ENCODE measurements at places on chromosomes 1 and 21.

DNA sequence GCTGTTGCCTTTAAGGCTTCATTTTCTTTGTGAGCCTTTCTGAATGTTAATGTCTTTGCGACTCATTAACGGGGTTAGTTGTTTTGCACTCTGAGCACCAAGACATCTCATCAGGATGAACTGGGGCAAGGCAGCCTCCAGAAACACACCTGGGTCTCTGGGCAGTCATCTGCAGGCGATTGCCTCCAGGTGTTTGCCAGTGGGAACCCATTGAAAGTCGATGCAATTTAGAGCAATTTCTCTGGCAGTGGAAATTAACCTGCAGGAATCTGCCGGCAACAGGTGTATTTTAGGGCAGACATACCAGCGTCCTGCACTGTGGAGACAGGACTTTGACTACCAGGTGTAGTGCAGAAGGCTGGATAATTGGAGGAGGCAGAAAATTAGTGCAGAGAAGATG is 661.0 kb upstream of the PTBP2 start:
- DNase-seq = no peak

DNA sequence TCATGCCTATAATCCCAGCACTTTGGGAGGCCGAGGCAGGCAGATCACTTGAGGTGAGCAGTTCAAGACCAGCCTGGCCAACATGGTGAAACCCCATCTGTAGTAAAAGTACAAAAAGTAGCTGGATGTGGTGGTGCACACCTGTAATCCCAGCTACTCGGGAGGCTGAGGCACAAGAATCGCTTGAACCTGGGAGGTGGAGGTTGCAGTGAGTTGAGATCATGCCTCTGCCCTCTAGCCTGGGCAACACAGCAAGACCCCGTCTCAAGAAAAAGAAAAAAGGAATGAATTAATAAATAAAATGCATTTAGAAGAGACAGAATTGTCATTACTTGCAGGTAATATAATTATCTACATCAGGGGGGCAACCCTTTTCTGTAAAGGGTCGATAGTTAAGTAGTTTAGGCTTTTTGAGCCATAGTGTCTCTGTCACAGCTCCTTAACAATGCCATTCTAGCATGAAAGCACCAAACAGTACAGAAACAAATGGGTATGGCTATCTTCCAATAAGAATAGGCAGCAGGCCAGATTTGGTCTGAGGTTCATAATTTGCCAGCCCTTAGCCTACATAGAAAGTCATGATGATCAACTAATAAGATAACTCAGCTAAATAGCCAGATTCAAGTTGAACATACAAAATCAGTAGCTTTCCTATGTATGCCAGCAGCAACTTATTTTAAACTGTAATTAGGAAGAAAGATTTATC is 56.8 kb downstream of the RPRD2 start:
- DNase-seq = no peak

DNA sequence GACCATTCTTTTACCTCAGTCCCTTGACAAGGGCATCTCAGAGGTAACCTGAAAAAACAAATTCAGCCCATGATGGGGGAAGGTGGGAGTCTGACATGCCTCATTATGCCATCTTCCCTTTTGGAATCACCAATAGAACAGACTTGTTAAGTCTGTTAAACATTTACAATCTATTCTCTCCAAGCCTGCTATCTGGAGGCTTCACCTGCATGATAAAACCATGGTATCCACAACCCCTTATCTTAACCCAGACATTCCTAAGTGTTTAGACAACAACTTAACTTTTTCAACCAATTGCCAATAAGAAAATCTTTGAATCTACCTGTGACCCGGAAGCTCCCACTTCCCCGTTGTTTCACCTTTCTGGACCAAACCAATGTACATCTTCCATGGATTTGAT is 233.0 kb upstream of the CACYBP start:
- DNase-seq = no peak

- DNase-seq = no peak
These were observed 627.4 kb upstream of the NR5A2 start for GRCh38 chr1:199399996-199400724.

- DNase-seq = no peak
These were observed 60.5 kb downstream of the SYT2 start for GRCh38 chr1:202649553-202650392.

DNA sequence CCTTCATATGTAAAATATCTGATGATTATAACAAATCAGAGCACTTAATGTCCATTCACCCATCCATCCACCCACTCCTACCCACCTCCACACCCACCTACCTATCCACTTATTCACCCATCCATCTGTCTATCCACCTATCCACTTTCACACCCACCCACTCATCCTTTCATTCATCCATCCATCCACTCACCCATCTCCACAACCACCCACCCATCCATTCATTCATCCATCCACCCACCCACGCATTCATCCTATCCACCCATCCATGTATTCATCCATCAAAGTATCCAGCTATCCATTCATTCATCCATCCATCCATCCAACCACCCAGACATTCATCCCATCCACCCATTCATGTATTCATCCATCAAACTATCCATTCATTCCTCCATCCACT is 466.1 kb downstream of the AJAP1 start:
- DNase-seq = no peak

GRCh38 chr1:221633841-221634409 is 108.0 kb downstream of the DUSP10 start:
- no peak for DNase-seq

DNA sequence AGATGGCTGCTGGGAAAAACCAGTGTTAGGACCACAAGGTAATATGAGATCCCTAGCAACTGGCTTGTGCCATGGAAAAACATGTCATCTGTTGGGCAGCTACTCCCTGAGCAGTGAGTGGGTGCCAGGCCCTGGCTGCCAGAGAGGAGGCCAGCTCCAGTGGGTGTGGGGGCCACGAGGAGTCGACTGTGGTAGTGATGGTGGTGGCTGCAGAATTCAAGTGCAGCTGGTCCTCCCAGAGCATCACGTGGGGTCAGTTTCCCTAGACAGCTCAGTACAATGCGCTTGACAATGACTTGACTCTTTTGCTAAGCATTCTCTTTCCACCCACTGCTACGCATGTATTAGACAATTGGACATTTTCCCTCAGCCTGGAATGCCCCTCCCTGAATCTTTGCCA is 14.5 kb upstream of the CDC42 start:
- no peak for DNase-seq

GRCh38 chr1:29523136-29523535 is 286.8 kb downstream of the PTPRU start:
- DNase-seq = no peak

GRCh38 chr1:244207935-244208244 is 156.8 kb downstream of the ZBTB18 start:
- DNase-seq = no peak

- no peak for DNase-seq
These were observed 27.7 kb downstream of the KNCN start for GRCh38 chr1:46523496-46524353.

DNA sequence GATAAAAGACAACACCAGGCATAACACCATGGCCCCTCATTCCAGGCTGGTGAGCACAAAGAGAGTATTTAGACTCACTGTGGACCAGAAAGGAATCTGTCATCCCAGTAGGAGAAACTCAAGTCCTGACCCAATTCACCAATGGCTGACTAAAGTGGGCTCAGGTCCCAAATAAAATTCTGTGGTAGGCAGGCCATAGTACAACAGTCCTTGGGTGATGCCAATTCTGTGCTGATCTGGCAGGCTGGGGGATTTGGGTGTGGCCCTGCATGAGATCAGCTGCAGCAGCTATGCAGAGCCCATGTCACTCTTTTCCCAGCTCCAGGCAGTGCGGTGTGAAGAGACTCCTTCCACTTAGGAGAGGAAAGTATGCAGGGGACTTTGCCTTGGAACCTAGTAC is 245.1 kb downstream of the LBR start:
- DNase-seq = no peak

DNA sequence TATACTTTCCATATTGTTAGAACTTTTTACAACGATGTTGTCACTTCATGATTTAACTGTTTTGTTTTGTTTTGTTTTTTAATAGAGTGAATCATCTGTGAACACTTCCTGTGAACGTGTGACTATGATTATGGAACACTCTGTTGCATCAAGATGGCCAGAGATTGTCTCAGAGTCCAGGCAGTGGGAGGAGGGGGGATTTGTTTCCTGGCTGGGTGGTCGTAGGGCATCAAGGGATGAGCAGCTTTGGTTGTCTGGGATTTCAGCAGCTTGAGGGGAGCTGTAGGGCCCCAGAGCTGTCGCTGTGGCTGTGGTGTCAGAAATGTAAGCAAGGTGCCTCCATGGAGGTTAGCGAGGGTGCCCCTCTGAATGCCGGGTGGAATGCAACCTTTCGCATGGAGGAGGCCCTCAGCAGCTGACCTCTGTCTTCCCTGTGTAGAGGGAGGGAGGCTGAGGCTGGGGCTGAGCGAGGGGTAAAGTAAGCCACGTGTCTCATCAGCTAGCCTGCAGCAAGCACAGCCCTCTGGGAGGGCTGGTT is 21.4 kb downstream of the NEK2 start:
- no peak for DNase-seq

- no peak for DNase-seq
These were observed 15.3 kb downstream of the RPS6KC1 start for GRCh38 chr1:213066363-213066762.

DNA sequence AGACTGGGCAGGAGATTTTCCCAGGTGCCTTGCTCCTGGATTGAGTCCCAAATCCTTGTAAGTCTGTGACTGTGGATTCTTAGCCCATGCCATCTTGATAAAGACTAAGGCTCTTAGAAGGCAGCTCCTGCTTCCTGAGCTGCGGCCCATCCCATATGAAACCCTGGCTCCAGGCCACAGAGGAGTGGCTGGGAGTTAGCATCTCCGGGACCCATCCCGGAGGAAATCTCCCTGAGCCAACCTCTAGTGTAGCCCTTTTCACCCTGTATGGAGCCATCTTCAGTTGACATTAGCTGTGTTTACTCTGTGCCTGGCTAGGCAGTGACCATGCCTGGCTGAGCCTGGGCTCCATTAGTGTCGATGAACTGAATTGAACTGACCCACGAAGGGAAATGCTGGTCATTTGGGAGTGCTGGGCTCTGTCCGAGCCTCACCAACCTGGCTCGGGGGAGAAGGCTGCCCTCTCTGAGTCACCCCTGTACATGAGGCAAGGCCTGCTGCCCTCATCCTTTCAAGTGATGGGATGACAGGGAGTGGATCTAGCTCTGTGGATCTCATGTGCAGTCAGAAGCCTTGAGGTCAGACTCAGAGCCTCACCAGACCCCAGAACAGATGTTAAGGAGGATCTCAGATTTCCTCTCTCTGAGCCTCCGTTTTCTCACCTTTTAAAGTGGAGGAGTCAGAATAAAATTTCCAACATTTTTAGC is 37.5 kb downstream of the LGR6 start:
- no peak for DNase-seq

GRCh38 chr1:62407398-62408009 is 29.3 kb upstream of the USP1 start:
- no peak for DNase-seq

GRCh38 chr21:37341254-37341960 is 25.2 kb upstream of the DYRK1A start:
- DNase-seq = no peak

GRCh38 chr1:95304803-95305202 is 70.8 kb downstream of the RWDD3 start:
- DNase-seq = no peak

GRCh38 chr1:115925467-115925866 is 50.8 kb upstream of the SLC22A15 start:
- DNase-seq = no peak

DNA sequence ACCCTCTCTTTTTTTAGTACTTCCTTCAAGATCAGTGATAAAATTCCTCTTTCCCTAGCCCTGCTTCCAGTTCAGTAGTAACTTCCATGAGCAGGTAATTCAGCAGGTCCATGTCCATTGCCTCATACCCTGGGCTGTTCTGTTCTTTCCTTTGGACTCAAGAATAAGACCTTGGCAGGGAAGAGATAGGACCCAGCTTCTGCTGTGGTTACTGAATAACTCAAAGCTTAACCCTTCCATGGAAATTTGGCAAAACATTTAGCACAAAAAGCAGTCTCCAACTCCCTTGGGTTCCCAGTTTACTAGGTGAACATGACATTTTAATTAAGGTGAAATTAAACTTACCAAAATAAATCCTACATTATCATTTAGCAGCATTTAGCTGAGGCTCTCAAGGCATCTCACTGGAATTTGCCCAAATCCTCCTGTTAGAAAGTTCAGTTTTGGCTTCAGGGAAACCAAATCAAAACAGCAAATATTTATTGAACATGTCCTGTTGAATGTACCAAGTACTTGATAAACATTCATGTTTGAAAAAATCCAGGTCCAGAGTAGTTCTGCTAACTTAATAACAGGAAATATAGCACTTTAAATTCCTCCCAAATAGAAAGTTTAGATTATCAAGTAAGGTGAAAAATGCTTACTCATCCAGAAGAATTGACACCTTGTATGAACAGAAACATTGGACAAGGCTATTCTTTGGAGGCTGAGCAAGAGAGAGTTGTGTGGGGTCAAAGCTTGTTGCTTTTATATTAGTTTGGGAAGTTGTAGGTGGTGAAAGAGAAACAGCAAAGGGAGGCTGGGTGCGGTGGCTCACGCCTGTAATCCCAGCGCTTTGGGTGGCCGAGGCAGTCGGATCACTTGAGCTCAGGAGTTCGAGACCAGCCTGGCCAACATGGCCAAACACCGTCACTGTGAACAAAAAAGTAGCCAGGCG is 8.4 kb upstream of the SERPINC1 start:
- DNase-seq = no peak

DNA sequence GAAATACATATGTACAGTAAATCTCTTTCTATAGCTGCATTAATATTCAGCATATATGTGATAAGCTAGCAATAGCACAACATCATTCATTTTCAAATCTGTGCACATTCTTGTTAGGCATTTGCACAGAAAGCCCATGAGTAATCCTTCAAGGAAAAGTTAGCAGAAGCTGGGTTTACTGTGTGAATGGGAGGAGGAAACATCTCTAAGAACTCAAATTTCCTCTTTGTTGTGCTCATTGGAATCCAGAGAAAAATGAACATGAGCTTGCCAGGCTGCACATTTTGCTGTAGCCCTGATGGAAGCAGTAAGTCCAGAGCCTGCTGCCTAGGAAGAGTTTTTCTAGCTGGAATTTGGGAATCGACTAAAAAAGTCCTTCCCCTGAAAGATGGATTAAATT is 214.2 kb upstream of the FOXD3 start:
- no peak for DNase-seq

- no peak for DNase-seq
These were observed 119.6 kb downstream of the OMA1 start for GRCh38 chr1:58426918-58427317.

DNA sequence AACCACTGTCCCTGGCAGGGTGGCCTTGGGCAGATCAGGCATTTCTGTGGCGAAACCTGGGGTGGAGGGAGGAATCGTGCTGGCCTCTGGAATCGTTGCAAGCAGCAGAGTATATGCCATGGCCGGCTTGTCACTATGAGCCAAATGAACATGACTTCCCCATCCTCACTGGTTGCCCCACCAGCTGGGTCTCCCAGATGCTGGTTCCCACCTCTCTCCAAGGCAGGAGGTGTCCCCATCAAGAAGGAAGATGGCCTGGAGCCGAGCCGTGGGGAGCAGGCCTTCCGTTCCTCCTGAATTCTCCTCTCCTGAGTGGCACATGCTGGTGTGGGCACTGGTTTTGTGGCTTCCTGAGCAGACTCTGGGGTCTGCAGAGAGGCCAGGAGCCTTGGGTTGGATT is 60.2 kb upstream of the ACTRT2 start:
- DNase-seq = no peak

GRCh38 chr1:202143011-202143767 is 1.3 kb downstream of the ARL8A start:
- no peak for DNase-seq
